ENCODE measurements at places on chromosomes 7 and 10.
A peak's percentile ranks its signal among the peaks of the same experiment; 100 is the strongest.

GRCh38 chr10:110503528-110504110, 5.9 kb downstream of the DUSP5 start:
- DNase-seq = no peak

DNA sequence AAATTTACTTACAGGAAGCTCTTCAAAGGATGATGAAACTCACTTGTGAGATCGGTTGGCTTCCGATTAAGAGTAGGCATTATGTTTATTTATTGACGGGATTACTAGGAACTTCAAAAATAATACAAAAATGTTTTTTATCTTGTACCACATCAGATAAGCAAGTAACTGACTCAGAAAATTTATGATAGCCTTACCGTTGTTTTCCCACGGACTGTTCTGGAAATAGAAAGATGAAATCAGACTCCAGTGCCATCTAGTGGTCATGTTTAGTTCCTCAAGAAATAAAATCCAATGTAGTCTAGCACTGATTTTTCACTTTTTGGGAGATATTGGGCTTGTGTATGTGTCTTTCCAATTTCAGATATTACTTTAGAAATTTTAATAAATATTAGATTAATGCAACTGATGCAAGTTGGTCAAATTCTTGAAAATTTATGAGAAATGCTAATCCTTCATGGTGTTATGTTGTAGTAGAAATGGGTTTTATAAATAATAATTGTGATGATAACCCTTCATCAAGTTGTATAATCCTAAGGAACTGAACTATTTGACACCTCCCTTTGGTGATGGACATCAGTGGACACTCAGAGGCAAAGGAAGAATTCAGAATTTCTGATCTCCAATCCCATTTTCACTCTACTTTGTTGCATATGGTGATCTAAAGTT, 168.8 kb downstream of the TMEM26 start:
- peak; percentile 85 for DNase-seq

- DNase-seq = no peak
These were observed 807 bp upstream of the MINPP1 start for GRCh38 chr10:87503886-87504285.

DNA sequence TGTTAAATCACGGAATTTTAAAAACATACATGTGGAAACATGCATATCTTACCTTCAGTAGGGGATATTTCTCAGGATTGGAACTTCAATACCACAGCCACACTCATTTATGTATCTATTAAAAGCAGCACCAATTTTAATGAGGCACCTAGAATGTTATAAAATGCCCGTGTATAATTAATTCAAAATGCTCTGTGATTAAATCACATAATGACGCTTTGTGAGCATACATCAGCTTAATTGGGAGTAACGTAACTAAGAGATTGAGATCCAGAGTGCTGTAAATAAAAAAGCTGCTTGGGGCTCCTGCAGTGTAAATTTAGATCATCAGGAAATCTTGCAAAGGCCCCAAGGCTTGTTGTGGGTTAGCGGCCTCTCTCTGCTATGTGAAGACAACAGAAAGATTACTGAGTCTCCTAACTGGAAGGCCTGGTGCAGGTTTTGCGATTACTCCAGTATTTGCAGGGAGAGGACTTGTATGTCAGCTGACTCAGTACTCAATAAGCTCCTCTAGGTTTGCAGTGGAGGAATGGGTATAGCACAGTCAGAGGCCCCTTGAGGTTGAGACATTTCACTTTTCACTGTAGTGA, 195.5 kb upstream of the PHYHIPL start:
- no peak for DNase-seq

DNA sequence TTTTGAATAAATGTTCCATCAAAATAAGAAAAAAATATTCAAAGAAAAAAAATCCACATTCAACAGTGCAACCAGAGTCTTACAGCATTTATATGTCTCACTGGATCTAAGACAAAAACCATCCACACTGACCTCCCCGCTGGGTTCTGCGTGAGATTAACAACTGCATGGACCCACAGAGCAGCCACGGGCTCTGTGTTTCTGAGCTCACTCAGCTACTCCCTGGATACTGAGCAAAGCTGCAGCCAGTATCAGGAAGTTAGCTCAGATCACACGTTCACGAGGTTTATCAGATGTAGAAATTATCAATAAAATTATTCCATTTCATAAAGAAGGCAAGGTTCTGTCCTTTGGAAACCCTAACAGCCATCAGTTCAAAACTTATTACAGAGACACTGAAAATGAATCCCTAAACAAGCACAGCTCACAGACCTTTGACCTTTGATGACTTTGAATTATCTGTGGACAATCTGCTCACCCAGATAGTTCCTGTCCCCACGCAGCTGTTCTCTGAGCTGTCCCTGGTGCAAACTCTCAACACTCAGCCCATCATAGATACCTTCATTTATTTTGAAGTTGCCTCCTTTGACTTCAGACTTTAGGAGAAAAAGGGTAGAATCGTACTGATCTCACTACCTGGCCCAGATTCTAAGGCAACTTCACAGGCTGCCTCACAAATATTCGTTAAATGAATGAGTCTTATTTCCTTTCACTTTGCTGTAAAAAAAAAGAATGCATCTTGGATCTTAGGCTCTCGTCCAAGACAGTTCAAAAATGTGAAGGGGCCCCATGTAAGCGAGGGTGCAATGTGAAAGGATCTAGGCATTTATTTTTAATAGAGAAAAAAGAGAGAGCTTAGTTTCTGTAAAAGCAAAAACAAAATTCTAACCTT, 67.7 kb upstream of the SVIL start:
- no peak for DNase-seq

DNA sequence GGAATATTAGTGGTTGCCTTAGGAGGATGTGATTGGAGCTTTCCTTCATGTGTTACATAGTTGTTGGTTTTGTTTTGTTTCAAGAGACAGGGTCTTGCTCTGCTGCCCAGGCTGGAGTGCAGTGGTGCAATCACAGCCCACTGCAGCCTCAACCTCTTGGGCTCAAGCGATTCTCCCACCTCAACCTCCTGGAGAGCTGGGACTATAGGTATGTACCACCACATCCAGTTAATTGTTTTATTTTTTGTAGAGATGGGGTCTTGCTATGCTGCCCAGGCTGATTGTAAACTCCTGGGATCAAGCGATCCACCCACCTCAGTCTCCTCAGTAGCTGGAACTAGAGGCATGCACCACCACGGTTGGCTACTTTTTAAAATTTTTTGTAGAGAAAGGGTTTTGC, 86.1 kb downstream of the RABGEF1 start:
- DNase-seq = no peak

GRCh38 chr7:51764976-51765375, 448.4 kb upstream of the COBL start:
- no peak for DNase-seq

DNA sequence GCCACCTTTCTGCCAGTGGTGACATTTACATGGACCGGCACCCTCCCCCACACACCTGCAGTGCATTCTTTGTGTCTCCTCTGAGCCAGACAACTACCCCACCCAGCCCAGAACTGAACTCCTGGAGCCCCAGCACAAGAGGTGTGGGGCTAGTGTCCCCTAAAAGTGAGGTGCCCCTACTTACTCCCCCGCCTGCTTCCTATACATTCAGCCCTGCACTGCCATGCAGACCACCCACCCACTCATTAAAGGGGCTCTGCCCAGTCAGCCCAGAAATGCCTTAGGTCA, 1.9 kb downstream of the SAP25 start:
- DNase-seq = no peak

- no peak for DNase-seq
These were observed 61.0 kb upstream of the SFMBT2 start for GRCh38 chr10:7471720-7472367.

DNA sequence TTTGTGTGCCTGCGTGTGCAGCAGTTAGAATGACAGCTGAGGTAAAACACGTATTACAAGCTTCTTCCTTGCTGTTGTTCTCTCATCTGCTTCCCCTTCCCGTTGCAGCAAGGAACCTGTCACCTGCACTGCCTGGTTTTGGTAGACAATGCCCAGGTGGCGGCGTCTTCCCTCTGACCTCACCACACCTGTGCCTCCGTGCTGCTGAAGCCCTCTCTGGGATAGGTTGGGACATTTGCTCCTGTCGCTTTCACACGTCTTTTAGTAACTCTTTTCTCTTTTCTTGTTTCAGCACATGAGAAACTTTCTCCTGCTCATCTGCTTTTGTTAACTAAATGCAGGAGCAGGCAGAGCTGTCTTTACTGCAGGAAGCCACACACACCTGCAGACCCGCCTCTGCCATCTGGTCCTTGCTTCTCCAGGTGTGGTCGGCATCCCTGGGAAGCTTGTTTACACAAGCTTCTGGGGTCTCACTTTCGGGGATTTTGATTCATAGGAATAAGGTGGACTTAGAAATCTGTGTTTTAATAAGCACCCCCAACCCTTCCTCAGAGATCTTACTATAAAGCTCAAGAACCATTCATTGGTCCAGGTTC, 60.7 kb upstream of the EXOC6 start:
- DNase-seq = no peak

DNA sequence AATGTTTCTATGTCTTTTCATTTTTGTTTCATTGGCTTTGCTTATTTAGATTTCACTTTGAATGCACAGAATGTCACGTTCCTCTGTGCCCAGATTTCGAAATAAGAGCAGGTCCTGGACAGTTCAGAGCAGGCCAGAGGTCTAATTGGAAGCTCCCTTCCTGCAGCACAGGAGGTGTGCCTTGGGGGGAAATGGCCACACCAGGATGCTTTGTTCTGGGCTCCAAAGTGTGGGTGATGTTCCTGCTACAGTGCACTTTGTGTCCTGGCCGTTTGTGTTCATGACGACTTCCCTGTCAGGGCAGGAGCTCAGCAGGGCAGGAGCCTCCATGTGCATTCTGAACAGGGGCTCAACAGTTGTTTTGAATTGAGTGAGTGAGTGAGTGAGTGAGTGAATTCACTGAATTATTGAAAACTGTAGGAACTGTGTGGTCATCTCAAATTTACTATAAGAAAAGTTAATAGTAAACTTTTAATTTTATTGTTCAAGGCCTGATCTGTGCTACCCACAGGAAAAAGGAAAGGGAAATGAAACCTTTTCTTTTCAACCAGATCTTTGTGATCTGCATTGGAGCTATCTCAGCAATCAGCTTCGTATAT, 109.5 kb upstream of the GJD4 start:
- DNase-seq = no peak

- DNase-seq = no peak
These were observed 81.2 kb downstream of the ANKRD7 start for GRCh38 chr7:118305671-118306070.

DNA sequence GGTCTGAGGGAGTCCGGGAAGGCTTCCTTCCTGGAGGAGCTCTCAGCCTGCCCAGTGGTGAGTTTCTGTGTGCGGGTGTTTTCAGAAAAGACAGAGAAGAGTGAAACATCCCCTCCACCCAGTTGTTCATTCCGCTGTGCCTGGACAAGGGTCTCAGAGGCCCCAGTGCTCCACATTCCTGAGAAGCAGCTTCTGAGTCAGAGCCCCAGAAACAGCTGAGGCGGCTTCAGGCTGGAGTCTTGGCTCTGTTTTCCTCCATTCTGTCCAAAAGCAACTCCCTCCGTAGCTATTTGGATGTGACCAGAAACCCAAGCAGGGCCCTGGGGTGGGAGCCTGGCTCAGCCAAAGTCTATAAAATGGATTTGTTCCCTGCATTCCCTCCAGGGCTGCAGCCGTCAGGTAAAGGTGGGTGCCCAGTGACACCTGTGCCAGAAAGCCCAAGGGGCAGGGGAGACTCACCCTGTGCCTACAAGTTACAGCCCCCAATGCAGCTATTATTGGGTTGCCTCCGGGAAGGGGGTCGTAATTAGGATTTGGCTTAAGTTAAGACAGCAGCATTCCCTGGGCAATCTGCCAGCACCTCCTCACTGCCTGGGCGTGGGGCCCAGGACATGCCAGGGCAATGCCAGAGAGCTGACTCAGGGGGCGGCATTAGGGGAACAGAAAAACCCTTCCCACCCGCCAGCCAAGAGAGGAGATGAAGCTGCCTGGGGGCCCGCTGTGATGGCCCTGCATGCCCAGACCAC, 13.1 kb upstream of the CAMK2G start:
- DNase-seq = peak; percentile 95

GRCh38 chr10:60172363-60172990, 217.2 kb downstream of the ANK3 start:
- DNase-seq = no peak

DNA sequence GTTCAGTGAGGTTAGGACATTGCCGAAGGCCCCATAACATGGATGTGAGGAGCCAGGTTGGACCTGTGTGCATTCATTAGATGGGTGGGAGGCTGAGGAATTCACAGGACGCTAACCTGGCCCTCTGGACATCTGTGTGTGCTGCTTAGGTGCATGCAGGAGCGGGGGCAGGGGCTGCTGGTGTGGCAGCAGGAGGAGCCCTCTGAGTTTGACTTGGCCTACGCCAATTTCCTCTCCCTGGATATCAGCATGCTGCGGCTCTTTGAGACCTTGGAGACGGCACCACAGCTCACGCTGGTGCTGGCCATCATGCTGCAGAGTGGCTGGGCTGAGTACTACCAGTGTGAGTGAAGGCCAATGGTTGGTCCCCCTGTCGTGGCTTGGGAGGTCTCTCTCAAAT, 34.5 kb upstream of the MMD2 start:
- no peak for DNase-seq

DNA sequence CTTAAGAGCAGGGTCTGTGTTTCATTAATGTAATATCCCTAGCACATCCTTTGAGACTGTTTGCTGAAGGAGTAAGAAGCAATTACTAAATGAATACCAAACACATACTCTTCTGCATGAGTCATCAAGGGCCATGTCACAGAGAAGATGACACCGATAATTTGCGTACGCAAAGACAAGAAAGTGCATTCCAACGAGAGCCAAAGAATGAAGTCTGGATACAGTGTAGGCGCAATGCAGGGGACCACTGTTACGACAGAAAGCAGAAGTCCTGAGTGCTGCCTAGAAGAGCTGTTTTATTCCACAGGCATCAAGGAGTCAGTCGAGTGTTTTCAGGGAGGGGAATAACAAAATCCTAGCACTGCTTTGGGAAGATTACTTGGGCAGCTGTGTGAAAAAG, 62.7 kb downstream of the VPS41 start:
- peak; percentile 63 for DNase-seq

DNA sequence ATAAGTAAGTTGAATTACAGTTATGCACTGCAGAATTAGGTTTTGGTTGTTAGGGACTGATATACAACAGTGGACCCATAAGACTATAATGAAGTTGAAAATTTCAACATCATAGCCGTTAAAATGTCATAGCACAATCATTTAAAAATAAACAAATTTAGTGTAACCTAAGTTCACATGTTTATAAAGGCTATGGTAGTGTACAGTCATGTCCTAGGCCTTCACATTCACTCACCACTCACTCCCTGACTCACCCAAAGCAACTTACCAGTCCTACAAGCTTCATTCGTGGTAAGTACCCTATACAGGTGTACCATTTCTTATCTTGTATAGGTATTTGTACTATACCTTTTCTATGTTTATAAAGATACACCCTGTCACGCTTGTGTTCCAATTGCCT, 113.7 kb downstream of the RAB11FIP2 start:
- no peak for DNase-seq

- DNase-seq = peak; percentile 55
These were observed 40.0 kb upstream of the EIF4H start for GRCh38 chr7:74134117-74134620.

DNA sequence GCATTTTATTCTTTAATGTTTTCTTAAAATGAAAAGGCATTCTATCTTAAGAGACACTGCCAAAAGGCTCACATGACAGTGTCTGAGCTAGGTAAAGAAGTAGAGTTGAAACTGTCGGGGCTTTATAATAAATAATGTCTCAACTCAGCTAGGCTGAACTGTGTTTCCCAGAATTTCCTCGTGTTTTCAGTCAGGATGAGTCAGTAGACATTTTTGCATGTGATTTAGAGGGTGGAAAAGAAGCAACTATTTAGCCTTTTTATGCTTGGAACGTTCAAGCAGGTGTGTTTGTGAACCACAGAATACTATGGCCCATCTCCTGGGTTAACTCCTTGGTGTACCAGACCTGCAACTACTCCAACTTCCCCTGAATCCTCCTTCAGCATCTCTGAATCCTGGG, 23.4 kb upstream of the LIPA start:
- DNase-seq = peak; percentile 33

GRCh38 chr10:89466599-89467035, 52.2 kb downstream of the IFIT5 start:
- peak; percentile 74 for DNase-seq
